ENCODE measurements at places on chromosomes 7 and 10.
A peak's percentile ranks its signal among the peaks of the same experiment; 100 is the strongest.

DNA sequence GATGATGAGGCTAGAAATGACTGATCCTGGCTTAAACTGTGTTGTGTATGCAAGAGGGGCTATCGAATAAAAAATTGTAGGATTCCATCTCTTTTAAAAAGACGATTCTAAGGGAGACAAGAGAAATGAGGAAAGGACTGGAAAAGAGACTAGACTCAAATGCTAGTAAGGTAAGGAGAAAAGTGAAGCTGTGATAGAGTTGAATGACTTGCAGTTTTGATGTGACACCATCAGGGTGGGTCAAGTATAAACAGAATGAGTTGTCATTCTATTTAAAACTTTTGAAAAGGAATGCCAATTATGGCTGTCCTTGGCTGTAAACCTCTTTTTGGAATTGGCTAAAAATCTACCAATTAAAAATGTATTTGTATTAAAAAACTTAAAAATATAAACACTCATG is 184.5 kb upstream of the PHF14 start:
- no peak overlapping the region for H3K4me3 ChIP-seq
- no peak for DNase-seq
- no peaks in the 10 kb centered on the region for H3K4me1 ChIP-seq
- H3K36me3 ChIP-seq, result no peaks in the 10 kb centered on the region

GRCh38 chr10:4545062-4545461 is 280.9 kb upstream of the AKR1E2 start:
- peaks cover 13% of the 10 kb centered on the region for H3K4me1 ChIP-seq
- H3K36me3 ChIP-seq, result no peaks in the 10 kb centered on the region
- H3K27me3 ChIP-seq, result no peaks in the 10 kb centered on the region
- H3K4me3 ChIP-seq, result no peak overlapping the region
- no peak for DNase-seq

DNA sequence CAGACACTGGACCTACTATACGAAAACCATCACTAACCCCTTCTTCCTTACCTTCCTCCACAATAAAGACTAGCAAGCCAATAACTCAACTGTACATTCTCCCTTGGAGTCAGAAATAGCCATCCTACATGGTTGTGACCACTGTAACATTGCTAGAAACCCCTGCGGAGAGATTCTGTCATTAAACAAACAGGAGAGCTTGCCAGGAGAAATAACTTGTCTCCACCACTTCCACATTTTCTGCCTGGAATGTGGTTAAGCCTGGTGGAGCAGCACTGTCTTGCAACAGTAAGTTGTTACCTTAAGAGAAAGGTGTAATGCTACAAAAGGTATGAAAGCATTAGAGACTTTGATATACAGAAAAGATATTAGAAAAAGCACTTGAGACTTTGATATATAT is 45.8 kb downstream of the THSD7A start:
- no peak overlapping the region for H3K4me3 ChIP-seq
- H3K36me3 ChIP-seq, result no peaks in the 10 kb centered on the region
- no peak for DNase-seq
- H3K27me3 ChIP-seq, result no peaks in the 10 kb centered on the region
- H3K4me1 ChIP-seq, result no peaks in the 10 kb centered on the region
- H3K27ac ChIP-seq, result no peak overlapping the region

GRCh38 chr10:101067356-101068083 is 5.7 kb downstream of the KAZALD1 start:
- no peaks in the 10 kb centered on the region for H3K36me3 ChIP-seq
- peak overlapping the region; percentile 36 for H3K27ac ChIP-seq
- no peaks in the 10 kb centered on the region for H3K27me3 ChIP-seq

GRCh38 chr7:16849296-16850148 is 32.3 kb downstream of the AGR3 start:
- peaks cover 20% of the 10 kb centered on the region for H3K4me1 ChIP-seq
- no peaks in the 10 kb centered on the region for H3K36me3 ChIP-seq
- H3K4me3 ChIP-seq, result no peak overlapping the region
- no peak overlapping the region for H3K27ac ChIP-seq

GRCh38 chr7:108135446-108136190 is 5.5 kb upstream of the LAMB4 start:
- no peak overlapping the region for H3K27ac ChIP-seq
- H3K36me3 ChIP-seq, result no peaks in the 10 kb centered on the region
- H3K4me1 ChIP-seq, result peaks cover 19% of the 10 kb centered on the region
- no peak for DNase-seq
- no peak overlapping the region for H3K4me3 ChIP-seq

GRCh38 chr7:67463983-67464382 is 467.4 kb downstream of the TYW1 start:
- no peak overlapping the region for H3K27ac ChIP-seq
- H3K4me3 ChIP-seq, result no peak overlapping the region
- H3K36me3 ChIP-seq, result no peaks in the 10 kb centered on the region

GRCh38 chr10:118670472-118671124 is 75.2 kb upstream of the PRLHR start:
- no peaks in the 10 kb centered on the region for H3K27me3 ChIP-seq
- no peaks in the 10 kb centered on the region for H3K36me3 ChIP-seq
- H3K4me1 ChIP-seq, result no peaks in the 10 kb centered on the region

DNA sequence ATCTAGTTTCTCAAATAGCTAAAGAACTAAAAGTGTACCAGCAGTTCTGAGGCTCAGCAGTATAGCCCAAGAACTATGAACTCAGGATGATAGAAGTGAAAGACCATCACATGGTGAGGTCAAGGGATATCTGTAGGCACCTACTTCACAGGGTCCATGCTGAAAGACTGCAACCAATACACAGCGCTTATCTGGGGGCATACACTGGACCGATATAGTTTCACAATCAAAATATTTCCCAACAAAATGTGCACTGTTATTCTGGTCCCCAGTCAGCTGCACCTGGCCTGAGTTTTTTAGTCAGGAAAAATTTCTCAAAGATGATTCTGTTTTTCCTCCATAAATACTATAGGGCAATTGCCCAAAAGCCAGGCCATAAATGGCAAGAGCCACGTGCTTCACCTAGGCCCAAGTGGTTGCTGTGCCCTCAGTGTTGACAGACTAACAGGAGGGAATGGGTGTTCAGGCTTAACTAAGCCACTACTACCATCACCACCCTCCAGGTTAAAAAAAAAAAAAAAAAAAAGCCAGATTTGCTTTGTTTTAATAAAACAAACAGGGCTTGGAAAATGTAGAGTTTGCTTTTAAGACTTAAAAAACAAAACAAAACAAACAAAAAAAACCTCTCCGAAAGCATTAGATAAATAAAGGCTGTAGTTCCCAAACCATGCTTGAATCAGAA is 58.5 kb downstream of the OGDH start:
- no peak for DNase-seq
- peaks cover 60% of the 10 kb centered on the region for H3K36me3 ChIP-seq
- H3K27me3 ChIP-seq, result no peaks in the 10 kb centered on the region

GRCh38 chr7:22997871-22998518 is 15.9 kb downstream of the HYCC1 start:
- peaks cover 28% of the 10 kb centered on the region for H3K4me1 ChIP-seq
- peak overlapping the region; percentile 22 for H3K27ac ChIP-seq
- H3K4me3 ChIP-seq, result no peak overlapping the region
- no peaks in the 10 kb centered on the region for H3K27me3 ChIP-seq

GRCh38 chr7:132117636-132118035 is 458.6 kb downstream of the PLXNA4 start:
- no peaks in the 10 kb centered on the region for H3K36me3 ChIP-seq
- H3K27ac ChIP-seq, result peak overlapping the region; percentile 95
- no peak for DNase-seq
- H3K4me3 ChIP-seq, result no peak overlapping the region

GRCh38 chr7:70571961-70572360 is 560.0 kb upstream of the GALNT17 start:
- H3K36me3 ChIP-seq, result no peaks in the 10 kb centered on the region
- no peak for DNase-seq
- H3K27ac ChIP-seq, result no peak overlapping the region
- H3K4me3 ChIP-seq, result no peak overlapping the region

DNA sequence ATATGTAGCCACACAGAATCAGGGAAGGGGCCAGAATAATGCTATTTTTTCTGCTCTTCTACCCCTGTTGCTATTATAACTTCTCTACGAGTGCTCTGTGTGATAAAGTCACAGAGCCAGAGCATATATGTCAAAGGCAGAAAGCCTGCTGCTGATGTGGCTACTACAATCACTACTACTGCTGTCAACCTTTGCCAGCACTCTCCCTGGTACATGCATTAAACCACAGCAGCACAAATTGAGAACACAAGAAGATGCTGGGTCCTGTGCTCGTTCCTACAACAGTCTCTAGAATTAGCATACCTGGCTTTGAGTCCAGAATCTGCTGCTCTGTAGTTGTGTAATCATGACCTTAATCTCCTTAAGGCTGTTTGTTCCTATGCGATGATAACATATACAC is 108.6 kb downstream of the SEMA3A start:
- no peaks in the 10 kb centered on the region for H3K27me3 ChIP-seq
- no peak overlapping the region for H3K4me3 ChIP-seq
- peaks cover 41% of the 10 kb centered on the region for H3K4me1 ChIP-seq
- H3K27ac ChIP-seq, result peak overlapping the region; percentile 38
- H3K36me3 ChIP-seq, result no peaks in the 10 kb centered on the region

- no peaks in the 10 kb centered on the region for H3K36me3 ChIP-seq
- no peak for DNase-seq
- no peaks in the 10 kb centered on the region for H3K27me3 ChIP-seq
- no peak overlapping the region for H3K4me3 ChIP-seq
Observed at GRCh38 chr10:104487794-104488438, 134.3 kb downstream of the CFAP58 start.

DNA sequence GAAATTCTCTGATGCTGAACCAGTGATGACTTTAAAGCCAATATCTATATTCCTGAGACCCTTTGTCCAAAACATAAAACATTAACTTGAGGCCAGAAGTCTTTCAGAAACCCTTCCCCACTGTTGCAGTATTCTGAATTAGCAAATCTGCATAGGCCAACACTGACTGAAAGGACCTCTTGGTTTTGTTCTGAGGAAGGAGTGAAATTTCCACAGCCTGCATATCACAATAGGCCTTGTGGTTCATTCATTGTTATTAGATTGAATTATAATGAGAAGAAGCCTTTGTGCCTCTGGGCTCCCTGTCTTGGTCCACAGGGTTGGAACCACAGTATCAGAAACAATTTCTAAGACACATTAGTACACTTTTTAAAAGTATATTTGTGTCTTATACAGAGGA is 90.3 kb downstream of the CCNY start:
- no peak for DNase-seq
- peaks cover 31% of the 10 kb centered on the region for H3K4me1 ChIP-seq
- peaks cover 5% of the 10 kb centered on the region for H3K36me3 ChIP-seq
- H3K27ac ChIP-seq, result no peak overlapping the region

DNA sequence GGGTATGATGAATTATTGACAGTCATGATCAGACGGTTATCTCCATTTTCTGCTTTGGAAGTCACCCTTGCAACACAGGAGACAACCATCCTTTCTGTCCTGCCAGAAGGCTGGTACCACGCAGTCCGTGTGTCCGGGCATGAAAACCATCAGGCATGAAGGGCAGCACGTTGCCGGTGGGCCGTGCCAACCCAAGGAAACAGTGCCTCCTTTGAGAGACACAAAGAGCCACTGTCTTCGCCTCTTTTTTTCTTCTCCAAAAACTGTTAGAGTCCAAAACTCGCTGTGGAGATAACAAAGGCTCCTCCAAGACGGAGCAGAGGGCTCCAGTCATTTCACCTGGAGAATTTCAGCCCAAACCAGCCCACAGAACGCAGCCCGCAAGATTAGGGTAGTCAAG is 60.4 kb upstream of the ARHGAP21 start:
- no peak for DNase-seq
- H3K27ac ChIP-seq, result no peak overlapping the region
- H3K4me1 ChIP-seq, result no peaks in the 10 kb centered on the region
